ENCODE measurements at places on chromosomes 6 and 20.

DNA sequence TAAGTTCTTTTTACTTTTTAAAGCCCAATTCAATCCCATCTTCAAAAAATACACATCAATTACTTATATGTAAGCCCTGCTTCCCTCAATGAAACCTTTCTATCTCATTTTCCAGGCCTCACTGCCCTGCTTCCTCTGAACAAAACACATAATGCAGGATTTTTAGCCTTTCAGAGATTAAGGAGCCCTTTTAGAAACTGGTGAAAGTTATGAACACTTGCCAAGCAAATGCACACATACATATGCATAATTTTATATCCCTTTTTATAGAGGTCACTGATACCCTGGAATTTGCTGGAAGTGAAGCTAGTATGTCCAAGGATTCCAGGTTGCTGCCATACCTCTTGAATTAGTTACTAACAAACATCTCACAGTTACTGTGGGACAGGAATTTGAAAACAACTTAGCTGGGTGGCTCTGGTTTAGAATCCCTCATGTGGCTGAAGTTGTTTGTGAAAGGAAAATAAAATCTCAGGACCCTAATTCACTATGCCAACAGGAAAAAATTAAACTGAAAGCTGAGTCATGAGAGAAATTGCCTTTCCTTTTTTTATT, 75.8 kb downstream of the UBE3D start:
- no peak for DNase-seq

DNA sequence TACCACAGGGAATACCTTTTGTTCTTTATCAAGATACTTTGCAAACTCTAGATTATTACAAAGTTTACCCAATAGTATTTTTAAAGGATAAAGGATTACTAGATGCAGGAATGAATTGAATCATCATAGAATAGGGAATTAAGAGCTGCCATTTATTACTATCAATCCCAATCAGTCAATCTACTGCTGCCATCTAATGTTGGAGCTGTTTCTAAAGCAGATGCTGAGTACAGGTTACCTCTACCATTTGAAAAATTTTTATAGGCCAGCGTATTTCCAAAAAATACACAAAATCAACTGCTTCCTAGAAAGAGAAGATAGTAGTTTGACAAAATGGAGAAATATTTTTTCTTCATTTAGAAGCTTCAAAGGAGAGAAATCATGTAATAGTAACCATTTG, 520.4 kb downstream of the ADGRB3 start:
- no peak for DNase-seq

DNA sequence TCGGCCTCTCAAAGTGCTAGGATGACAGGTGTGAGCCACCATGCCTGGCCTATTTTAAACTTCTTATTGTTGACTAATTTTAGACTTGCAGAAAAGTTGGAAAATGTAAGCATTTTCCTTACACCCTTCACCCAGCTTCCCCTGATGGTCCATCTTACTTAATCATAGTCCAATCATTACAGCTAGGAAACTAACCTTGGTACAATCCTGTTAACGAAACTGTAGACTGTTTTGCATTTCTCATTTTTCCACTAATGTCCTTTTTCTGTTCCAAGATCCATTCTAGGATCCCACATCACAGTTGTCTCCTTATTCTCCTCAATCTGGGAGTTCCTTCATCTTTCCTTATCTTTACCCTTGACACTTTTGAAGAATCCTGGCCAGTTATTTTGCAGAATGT, 659 bp upstream of the GFRA4 start:
- no peak for DNase-seq

DNA sequence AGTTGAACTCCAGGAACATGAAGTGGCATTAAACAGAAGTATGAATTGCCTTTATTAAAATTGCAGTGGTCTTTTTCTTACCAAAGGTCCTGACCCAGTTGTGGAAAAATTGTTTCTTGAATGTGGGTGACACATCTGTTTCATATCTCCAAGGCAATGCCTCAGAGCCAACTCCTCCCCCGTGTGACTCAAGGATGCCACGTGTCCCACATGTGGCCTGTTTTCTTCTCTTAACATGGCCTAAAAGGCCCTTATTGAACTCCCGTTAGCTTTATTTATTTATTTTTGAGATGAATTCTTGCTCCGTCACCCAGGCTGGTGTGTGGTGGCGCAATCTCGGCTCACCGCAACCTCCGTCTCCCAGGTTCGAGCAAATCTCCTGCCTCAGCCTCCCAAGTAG, 128.4 kb upstream of the ESR1 start:
- no peak for DNase-seq

DNA sequence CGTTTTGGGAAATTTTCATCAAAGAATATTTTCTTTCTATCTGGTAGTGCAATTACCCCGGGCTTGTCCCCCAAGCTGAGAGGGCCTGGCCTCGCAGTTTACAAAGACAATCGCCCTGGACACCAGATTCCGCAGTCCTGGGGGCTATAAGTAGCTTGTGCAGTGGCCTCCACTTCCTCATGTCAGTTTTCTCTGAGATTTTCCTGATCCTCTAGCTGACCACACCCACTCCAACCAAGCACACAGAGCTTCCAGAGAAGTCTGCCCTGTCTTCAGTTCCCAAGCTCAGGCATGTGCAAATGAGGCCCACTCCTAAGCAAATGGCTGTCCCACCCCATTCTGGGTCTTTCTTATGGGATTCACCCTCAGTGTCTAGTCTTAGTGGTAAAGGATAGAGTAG, 245.3 kb downstream of the MAFB start:
- DNase-seq = no peak

DNA sequence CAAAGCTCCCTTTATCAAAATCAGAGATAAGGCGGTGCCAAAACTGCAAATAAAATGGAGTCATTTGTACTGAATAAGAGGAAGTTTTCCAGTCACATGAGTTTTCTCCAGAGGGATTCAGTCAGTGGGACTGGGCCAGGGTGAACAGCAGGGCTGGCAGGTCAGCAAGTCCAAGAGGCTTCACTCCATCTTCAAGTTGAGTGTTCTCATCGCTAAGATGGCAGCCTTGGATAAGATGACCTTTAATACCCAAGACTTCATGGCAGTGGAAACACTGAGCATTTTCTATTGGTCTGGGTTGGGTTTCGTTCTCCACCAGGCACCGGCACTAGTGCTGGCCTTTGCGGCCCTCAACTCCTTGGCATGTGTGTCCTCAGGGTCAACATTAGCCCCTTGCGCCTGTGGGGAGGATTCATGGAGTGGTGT, 29.3 kb upstream of the IGF2R start:
- DNase-seq = no peak

- DNase-seq = no peak
Measured at GRCh38 chr20:13800728-13801134, 15.9 kb downstream of the NDUFAF5 start.
